ENCODE measurements at places on chromosomes 2 and 18. TPM values are rescaled to one million over a fixed set of nuclear protein-coding genes. Genes with fewer than 3 reads are reported as not detected.

CD207 gene
- not detected for total RNA-seq

AMER3 gene
- not detected for total RNA-seq

IL1R1 gene
- 21.1 TPM for total RNA-seq

- DNase-seq: peak; percentile 85
These were observed 2.3 kb downstream of the ZFP36L2 start for GRCh38 chr2:43224131-43224570.

POTEJ gene
- total RNA-seq: not detected

DNA sequence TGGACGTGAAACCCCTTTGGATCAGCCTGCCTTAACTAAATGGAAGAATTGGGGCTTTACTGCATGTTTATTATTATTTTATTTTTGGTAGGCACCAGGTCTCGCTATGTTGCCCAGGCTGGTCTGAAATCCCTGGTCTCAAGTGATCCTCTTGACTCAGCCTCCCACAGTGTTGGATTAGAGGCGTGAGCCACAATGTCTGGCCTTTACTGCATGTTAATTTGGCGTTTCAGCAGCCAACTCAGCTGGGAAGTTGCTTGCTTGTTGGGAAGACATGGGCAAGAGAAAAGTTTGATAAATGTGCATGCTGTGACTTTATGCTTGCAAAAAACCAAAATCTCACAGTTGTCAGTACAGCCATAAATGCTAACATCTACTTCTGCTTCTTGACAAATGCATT lies 105.1 kb downstream of the FMNL2 start:
- no peak for DNase-seq

GRCh38 chr2:31429759-31430438 lies 15.4 kb upstream of the XDH start:
- DNase-seq: no peak
